ENCODE measurements at places on chromosomes 11 and 22. TPM values are rescaled to one million over a fixed set of nuclear protein-coding genes. Genes with fewer than 3 reads are reported as not detected.

Gene HSPB2
- not detected for total RNA-seq

Gene ELMOD1
- not detected for total RNA-seq

Gene RASSF7
- 31.7 TPM for total RNA-seq

Gene CCDC116
- total RNA-seq: 15.6 TPM

Gene HTR3B
- total RNA-seq: not detected

Gene VSIG2
- total RNA-seq: not detected

Gene RIMBP3C
- total RNA-seq: 0.89 TPM

- DNase-seq: no peak
- no peaks in the 10 kb centered on the region for H3K27me3 ChIP-seq
- peaks cover 3% of the 10 kb centered on the region for H3K4me1 ChIP-seq
- H3K27ac ChIP-seq: no peak overlapping the region
These were observed 14.2 kb downstream of the CSF2RB start for GRCh38 chr22:36927671-36928070.

- no peaks in the 10 kb centered on the region for H3K36me3 ChIP-seq
- H3K27ac ChIP-seq: no peak overlapping the region
- DNase-seq: no peak
- H3K27me3 ChIP-seq: no peaks in the 10 kb centered on the region
- no peak overlapping the region for H3K4me3 ChIP-seq
- H3K4me1 ChIP-seq: no peaks in the 10 kb centered on the region
These were observed 498.5 kb downstream of the INSC start for GRCh38 chr11:15613251-15613650.

DNA sequence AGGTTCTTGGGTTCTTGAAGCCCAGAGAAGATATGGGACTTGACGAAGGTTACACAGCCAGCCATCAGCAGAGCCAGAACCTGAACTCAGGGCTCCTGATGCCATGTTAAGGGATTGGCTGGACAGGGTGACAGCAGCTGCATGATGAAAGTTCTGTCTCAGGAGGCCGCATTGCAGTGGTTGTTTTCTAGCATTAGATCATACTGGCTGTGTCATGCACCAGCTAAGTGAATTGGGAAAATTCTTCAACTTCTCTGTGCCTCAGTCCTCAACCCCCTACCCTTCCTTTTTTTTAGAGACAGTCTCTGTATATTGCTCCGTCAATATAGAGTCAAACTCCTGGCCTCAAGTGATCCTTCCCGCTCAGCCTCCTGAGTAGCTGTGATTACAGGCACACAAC, 5.4 kb upstream of the LTBP3 start:
- H3K27ac ChIP-seq: no peak overlapping the region
- H3K27me3 ChIP-seq: no peaks in the 10 kb centered on the region
- DNase-seq: no peak
- H3K36me3 ChIP-seq: no peaks in the 10 kb centered on the region

DNA sequence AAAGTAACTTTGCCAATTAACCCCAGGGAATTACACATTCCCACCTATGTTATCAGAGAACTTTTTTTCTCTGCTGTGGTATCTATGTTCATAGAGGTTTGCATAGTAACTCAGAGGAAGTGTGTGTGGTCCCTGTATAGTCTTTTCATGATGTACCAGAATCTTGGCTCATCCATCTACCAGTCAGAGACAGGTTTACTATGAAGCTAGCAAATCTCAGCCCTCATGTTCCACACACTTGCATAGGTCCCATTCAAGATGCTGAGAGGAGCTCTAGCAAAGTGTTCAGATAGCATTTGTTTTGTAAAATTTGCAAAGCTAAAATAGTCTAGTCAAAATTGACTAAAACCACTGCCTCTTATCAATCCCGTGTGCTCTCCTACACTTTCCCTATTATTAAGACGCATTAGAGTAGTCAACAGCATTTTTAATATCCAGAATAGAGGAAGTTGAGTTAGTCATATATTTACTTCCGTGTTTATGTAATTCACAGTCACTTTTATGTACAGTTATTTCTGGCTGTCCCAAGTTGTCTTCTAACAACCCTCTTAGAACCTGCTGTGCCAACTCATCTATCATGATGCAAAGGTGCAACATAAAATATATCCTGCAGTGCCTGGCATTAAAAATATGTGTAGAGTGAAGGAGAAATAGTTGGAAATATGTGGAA, 184.2 kb downstream of the FAM76B start:
- H3K36me3 ChIP-seq: no peaks in the 10 kb centered on the region
- H3K27me3 ChIP-seq: no peaks in the 10 kb centered on the region
- no peak overlapping the region for H3K4me3 ChIP-seq
- DNase-seq: no peak
- H3K27ac ChIP-seq: no peak overlapping the region

DNA sequence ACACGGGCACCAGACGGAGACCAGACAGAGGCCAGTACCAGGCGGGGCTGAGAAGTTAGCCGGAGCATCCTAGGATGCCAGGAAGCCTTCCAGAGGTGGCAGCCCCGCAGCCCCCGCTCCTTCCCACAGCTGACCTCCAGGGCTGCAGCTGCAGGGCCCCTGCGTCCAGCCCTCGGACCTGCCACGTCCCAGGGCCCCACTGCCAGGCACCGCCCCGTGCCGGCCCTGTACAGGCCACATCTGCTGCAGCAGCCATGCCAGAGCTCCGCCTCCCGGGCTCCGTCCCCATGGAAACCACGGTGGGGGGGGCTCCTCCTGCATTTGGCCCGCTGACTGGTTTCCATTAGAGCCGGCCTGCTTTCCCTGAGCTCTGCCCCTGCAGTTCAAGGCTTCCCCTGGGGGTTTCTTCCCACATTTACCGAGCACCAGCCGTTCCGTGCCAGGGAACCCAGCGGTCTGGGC, 62.5 kb upstream of the PPARA start:
- peaks cover 35% of the 10 kb centered on the region for H3K36me3 ChIP-seq
- peak overlapping the region; percentile 59 for H3K4me3 ChIP-seq
- H3K4me1 ChIP-seq: peaks cover 19% of the 10 kb centered on the region
- no peaks in the 10 kb centered on the region for H3K27me3 ChIP-seq

GRCh38 chr11:107272561-107272960, 185.1 kb downstream of the CWF19L2 start:
- no peak for DNase-seq
- no peaks in the 10 kb centered on the region for H3K27me3 ChIP-seq
- no peaks in the 10 kb centered on the region for H3K4me1 ChIP-seq
- no peak overlapping the region for H3K4me3 ChIP-seq
- no peak overlapping the region for H3K27ac ChIP-seq

DNA sequence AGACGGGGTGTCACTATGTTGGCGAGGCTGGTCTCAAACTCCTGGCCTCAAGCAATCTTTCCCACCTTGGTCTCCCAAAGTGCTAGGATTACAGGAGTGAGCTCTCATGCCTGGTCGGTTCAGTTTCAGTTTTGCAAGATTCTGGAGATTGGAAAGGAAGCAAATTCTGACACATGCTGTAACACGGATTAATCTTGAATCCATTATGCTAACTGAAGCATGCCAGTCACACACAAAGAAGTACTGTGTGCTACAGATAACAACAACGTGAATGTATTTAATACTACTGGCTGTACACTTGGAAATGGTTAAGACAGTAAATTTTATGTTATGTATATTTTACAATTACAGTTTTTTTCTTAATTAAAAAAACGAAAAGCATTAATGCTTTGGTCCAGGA, 107.6 kb downstream of the MED15 start:
- H3K27me3 ChIP-seq: peaks cover 67% of the 10 kb centered on the region
- peaks cover 13% of the 10 kb centered on the region for H3K4me1 ChIP-seq
- H3K27ac ChIP-seq: no peak overlapping the region

GRCh38 chr11:8013833-8014232, 26.7 kb downstream of the EIF3F start:
- H3K4me1 ChIP-seq: no peaks in the 10 kb centered on the region
- H3K4me3 ChIP-seq: no peak overlapping the region
- no peaks in the 10 kb centered on the region for H3K36me3 ChIP-seq

DNA sequence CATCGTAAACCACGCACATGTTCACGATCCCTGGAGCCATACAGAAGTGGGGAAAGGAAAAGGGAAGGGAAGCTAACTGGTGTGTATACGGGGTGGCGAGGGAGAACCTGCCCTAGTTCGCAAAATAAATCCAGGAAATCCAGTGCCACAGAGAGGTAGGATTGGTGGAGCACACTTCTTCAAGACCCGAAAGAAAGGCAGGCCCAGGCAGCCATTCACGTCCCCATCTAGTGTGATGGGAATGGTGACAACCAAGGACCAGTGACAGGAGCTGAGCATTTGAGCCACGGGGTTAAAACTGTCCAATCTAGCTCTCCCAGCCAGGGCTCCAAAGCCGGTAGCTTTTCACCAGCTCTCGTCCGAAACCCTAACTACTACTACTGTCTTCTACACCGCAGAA, 53.7 kb downstream of the IGSF9B start:
- H3K27me3 ChIP-seq: peaks cover 2% of the 10 kb centered on the region
- H3K4me1 ChIP-seq: no peaks in the 10 kb centered on the region
- no peak overlapping the region for H3K4me3 ChIP-seq
- DNase-seq: no peak
- H3K27ac ChIP-seq: no peak overlapping the region
- H3K36me3 ChIP-seq: no peaks in the 10 kb centered on the region

DNA sequence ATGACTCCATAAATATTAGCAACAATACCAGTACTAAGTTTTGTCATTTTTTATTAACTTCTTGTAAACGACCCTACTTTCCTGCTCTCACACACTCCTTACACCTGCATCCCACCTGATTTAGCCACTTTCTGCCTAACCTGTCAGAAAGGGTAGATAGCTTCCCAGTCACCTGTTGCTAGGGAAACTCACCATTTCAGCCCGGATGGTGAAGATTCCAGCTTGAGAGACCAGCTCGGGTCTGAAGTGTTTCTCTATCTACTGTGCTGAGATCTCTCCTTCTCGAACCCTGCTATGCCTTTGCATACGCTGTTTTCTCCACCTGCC, at the start of gene PARVG:
Gene PARVG, plus strand, starts transcription at position 220 of the 327 bp plus-strand sequence. CDS start 2,405 bp downstream, outside the sequence.
- H3K4me1 ChIP-seq: no peaks in the 10 kb centered on the region
- H3K4me3 ChIP-seq: no peak within 1 kb of the TSS
- DNase-seq: no peak
- no peaks in the 10 kb centered on the region for H3K36me3 ChIP-seq

- H3K36me3 ChIP-seq: no peaks in the 10 kb centered on the region
- H3K27ac ChIP-seq: no peak overlapping the region
- no peak overlapping the region for H3K4me3 ChIP-seq
- no peak for DNase-seq
- no peaks in the 10 kb centered on the region for H3K4me1 ChIP-seq
- H3K27me3 ChIP-seq: no peaks in the 10 kb centered on the region
These were observed 17.1 kb downstream of the BRSK2 start for GRCh38 chr11:1406571-1407485.

GRCh38 chr11:579830-580601, 3.7 kb downstream of the PHRF1 start:
- DNase-seq: peak; percentile 14
- H3K27me3 ChIP-seq: no peaks in the 10 kb centered on the region
- no peak overlapping the region for H3K27ac ChIP-seq
- peaks cover 68% of the 10 kb centered on the region for H3K36me3 ChIP-seq

- no peaks in the 10 kb centered on the region for H3K36me3 ChIP-seq
- H3K4me3 ChIP-seq: no peak overlapping the region
- no peak overlapping the region for H3K27ac ChIP-seq
These were observed 89.1 kb upstream of the DBX1 start for GRCh38 chr11:20249378-20249777.

DNA sequence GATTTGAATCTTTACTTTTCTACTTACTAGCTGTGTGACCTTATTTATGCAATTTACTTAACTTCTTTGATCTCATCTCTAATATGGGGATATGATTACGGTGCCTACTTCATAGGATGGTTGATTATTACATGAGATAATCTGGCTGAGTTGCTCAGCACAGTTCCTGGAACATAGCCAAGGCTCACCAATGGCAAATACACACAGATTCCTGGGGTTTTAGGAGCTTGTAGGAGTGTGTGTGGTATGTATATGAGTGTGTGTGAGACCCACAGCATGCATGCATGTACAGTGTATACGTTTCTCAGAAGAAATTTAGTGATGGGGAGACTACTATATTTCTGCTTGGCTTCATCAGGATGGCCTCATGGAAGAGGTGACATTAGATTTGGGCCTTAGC, 256.9 kb downstream of the KIRREL3 start:
- DNase-seq: no peak
- no peak overlapping the region for H3K4me3 ChIP-seq
- H3K27ac ChIP-seq: no peak overlapping the region
- peaks cover 12% of the 10 kb centered on the region for H3K27me3 ChIP-seq
